Activated naive CD4-positive, alpha-beta T cell treated with anti-CD3 and anti-CD28 coated beads, Interleukin-2, amount 10 ng/mL, durations not matched to agents 7 days and 5 days (primary cell): ENCODE measurements at places on chromosomes 1 and 21.

GRCh38 chr1:30872948-30873263 lies 35.7 kb downstream of the SDC3 start:
- DNase-seq = no peak

DNA sequence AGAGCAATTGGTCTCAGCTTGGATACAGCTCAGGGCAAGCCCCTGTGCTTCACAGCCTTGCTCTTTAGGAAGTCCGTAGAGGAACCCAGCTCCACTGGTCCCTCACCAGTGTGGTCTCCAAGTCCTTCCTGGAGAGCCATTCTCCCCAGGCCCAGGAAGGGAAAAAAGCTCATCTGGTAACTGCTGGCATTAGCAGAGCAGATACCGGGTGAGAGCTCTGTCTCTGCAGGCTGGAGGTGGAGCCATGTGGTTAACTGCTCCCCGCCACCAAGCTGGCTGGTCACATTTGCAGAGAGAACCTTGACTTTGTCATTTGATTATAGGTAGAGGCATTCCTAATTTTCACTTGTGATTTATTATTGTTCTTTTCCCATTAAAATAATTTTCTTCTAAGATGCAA lies 169.6 kb downstream of the ROR1 start:
- DNase-seq = no peak

DNA sequence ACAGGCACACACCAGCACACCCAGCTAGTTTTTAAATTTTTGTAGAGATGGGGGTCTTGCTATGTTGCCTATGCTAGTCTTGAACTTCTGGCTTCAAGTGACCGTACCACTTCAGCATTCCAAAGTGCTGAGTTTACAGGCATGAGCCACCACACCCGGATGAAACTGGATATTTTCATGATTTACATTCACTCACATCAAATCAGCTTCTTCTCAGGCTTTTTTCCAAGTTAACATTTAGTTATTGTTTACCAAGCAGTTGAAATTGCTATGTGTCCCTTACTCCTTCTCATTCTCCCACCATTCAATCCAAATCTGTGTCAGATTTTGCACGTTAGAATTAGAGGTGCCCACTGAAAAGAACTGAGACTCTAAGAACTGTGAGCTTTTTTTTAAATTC lies 18.4 kb downstream of the RIT1 start:
- no peak for DNase-seq

DNA sequence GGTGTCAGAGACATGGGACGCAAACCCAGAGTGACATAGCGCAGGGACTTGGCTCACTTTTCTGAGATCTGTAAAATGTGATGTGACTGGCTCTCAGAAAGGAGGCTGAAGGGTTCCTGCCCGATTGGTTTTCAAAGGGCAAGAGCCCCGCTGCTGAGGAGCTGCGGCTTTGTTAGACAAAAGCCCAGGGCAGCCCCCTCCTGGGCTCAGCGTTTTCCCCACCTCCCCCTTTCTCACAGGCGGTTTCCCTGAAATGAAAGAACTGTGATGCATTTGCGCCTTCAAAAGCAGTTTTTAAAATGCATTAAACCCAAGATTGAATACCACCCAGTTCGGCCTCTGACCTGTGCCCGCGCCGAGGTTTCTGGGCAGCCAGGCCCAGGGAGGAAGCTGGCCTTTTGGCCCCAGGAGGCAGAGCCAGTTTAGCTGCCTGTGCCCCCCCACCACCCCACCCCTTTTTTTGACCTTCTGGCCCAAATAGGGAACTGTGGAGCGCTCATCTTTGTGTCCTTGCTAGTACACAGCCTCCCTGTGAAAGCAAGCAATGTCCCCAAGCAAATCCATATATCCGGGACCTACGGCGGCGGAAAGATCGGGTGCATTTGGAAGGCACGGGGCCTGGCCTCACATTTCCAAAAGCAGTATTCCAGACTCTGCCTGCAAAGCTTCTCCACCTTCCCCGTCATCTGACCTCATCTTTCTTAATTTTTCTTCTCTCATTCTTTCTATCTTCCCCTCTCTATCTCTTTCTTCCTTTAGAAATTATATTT lies 28.6 kb downstream of the CD247 start:
- DNase-seq = peak; percentile 60

- DNase-seq = no peak
Measured at GRCh38 chr1:115237507-115237906, 100.5 kb downstream of the NGF start.

- no peak for DNase-seq
Measured at GRCh38 chr21:26124421-26124833, 46.1 kb downstream of the APP start.

GRCh38 chr1:1393428-1393827 lies 5.7 kb downstream of the CCNL2 start:
- no peak for DNase-seq

DNA sequence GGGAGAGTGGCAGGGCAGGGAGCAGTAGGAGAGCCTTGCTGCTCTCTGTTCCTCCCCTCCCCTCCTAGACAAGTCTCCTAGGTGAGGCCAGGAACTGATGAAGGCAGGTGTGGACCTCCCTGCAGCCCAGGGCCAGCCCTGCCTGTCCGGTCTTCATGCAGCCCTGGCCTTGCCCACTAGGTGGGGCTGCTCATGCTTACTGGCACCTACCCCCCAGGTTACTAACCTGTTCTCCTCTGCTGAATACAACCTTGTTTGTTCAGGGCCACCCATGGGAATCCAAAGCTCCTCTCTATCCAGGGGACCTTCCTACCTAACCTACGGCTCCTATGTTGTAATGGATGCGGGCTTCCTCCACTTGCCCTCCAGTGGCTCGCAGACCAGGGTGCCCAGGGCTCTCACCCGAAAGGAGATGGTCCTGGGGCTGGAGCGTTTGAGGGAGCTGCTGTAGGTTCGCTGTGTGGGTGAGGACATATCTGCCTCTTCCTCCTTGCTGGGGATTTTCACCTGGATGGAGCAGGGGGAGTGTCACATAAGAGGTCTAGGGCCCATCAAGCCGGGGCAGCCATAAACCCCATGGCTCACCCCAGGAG lies 7.9 kb upstream of the TNNT2 start:
- DNase-seq = peak; percentile 65

DNA sequence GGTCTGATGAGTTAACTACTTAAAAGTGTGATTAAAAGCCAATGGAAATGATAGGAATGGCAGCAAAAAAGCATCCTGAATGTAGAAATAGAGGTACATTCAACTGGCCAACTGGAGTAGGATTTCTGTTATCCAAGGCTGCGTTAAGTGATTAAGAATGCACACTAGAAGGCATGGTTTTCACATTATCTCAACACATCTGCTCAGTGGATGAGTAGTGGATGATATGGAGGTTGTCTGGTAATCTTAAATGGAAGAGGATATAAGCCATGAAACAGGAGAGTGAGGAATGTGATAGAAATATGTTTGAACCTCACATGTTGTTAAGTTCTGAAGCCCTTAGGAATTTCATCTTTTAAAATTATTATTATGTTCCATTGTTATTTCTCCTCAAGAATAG lies 839.9 kb downstream of the USP25 start:
- no peak for DNase-seq

- no peak for DNase-seq
Measured at GRCh38 chr1:199858856-199859255, 168.7 kb upstream of the NR5A2 start.

GRCh38 chr1:244325056-244325758 lies 126.5 kb downstream of the ADSS2 start:
- DNase-seq = peak; percentile 36

- no peak for DNase-seq
Measured at GRCh38 chr21:36478207-36478701, 1.7 kb downstream of the CLDN14 start.

GRCh38 chr21:45011911-45012661 lies 62.3 kb upstream of the ADARB1 start:
- no peak for DNase-seq

- no peak for DNase-seq
Measured at GRCh38 chr1:175503538-175503937, 239.9 kb downstream of the TNR start.
